NCI-H2081 (cell line): ENCODE measurements at places on chromosomes 11 and 22.
A peak's percentile ranks its signal among the peaks of the same experiment; 100 is the strongest.

DNA sequence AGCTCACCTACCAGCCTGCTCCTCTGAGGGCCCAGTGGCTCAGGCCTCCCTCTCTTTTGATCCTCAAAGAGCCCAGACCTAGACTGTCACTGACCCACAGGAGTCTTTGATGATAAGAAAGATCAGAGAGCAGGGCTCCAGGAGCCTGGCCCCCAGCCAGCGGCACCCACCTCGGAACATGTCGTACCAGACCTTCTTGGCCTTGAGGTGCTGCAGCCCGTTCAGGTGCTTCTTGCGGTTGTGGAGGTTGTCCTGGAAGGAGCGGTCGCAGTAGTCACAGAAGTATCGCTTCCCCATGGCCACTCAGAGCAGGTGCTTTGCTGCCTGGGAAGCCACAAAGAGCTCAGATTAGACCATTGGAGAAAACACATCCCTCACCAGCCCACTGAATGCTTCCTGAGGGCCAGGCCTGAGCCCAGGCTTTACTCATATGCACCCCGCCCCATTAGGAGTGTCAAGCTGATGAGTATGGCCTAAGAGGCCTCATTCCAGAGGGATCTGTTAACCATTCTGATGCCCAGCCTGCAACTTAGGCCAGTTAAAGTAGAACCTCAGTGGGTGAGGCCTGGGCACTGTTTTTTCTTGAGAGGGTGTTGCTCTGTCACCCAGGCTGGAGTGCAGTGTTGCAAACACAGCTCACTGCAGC lies 18.4 kb downstream of the ZMAT5 start:
- DNase-seq = no peak

- no peak for DNase-seq
Measured at GRCh38 chr22:39248254-39248653, 3.5 kb upstream of the PDGFB start.

DNA sequence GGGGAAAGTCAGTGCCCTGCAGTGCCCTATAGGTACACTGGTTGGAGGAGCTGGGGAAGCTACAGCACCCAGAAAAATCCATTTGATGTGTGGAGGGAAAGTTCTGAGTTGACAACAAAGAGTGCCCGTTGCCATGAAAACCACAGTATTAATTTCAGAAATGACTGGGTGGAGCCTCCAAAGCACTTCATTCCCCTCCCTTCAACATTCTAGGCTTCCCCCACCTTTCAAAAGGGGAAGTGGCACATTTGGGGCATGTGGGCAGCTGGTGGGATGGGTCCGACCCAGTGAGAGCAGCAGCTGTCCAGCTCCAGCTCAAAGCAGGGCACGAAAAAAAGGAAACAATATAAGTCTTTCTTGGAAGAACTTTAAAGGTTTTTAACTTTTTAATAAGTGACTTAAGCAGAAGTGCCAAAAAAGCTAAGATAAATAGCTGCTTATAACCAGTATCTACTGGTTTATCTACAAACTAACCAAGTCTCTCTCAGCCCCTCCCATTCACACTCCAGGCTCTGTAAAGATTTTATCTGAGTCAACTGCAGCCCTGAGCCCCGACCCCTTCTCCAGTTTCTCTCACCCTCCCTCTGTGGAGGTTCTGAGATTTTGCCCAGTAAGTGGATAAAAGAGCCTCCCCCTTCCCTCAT lies 9.0 kb upstream of the AHNAK start:
- DNase-seq = no peak

GRCh38 chr11:101091781-101092180 lies 37.8 kb downstream of the PGR start:
- peak; percentile 66 for DNase-seq

- DNase-seq = no peak
Measured at GRCh38 chr11:31887180-31887579, 76.1 kb upstream of the PAX6 start.

DNA sequence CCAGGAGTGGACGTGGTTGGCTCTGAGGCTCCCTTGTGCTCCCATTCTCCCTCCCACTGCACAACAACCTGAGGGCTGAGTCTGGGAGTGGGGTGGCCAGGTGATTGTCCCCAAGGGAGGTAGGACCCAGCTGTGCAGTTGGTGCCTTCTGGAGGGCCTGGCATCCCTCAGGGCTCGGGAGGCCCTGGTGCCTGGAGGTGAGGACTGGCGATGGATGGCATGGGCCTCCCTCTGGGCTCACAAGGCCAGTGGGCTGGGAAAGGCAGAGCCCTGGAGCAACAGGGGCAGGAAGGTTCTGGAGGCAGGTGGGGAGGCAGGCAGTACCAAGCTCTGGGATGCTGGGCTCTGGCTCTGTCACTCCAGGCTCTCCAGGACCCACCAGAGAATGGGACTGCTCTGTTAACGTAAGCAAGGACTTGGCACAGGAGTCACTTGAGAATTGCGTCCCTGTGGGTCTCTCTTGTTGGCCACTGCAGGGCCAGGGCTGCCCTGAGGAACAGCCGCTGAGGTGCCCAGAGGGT lies 114.2 kb downstream of the KCNQ1OT1 start:
- DNase-seq = no peak

GRCh38 chr22:36790648-36791047 lies 14.7 kb upstream of the IFT27 start:
- DNase-seq = no peak

DNA sequence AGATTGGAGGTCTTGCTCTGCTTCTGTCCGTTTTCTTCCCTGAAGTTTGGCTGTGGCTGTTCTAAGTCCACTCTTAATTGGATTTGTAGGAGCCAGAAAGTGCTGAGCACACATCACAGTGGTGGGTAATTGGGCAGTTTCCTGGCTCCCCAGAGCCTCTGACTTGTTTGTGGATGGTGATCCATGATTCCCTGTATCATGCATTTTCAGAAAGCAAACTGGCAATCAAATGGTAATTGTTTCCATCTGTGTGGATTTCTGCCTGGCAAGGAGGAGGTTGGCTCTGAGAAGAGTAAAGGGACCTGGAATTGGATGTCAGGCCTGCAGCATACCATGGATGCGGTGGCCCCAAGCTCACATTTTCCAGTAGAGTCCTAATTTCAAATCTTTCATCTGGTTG lies 49.5 kb downstream of the PPFIBP2 start:
- DNase-seq = peak; percentile 6

- DNase-seq = no peak
Measured at GRCh38 chr11:57662893-57663292, 5.0 kb upstream of the ZDHHC5 start.

DNA sequence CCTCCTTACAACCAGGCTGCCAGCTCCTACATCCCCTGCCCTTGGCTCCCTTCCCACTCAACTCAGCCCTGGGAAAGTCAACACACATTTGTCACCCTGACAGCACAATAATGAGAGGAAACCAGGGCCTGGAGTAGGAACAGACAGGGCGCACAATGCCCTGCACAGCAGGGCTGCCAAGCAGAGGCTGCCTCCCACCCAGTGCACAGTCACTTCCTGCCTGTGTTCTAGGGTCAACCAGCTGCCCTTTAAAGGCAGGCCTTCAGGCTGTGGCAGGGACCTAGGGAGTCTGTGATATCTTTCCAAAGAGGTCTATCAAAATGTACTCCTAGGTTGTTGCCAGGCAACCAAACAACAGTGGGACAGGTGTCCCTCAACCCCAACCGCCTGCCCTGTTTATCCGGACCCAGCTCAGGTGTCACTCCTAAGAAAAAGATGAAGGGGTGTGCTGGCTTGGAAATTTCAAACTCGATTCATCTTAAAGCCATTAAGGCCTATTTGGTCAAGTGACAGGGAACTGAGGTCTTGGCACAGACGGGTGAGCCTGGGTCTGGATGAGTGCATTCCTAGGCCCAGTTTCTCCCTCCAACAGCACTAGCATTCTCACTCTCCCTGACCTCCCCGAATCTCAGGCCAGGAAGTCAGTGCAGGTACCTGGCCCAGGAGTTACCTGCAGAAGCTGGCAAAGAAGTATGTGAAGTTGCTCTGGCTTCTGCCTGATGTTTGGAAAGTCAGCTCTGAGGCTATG lies 110.3 kb upstream of the PITPNB start:
- peak; percentile 89 for DNase-seq

DNA sequence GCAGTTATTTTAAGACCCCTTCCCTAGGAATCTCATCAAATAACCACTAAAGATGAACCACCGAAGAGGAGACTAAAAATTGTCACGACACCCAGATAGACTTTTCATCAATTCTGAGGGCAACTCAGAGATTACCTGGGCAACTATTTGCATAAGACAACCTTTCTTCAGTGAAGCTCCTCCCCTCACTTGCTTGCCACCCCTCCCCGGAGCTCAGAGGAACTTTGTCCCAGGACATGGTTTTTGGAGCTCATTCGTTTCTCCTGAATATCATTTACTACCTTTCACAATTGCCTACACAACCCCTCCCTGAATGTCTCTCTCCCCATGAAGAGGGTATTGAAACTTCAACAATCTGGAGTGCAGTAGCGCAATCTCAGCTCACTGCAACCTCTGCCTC lies 3.9 kb downstream of the AGBL2 start:
- no peak for DNase-seq

DNA sequence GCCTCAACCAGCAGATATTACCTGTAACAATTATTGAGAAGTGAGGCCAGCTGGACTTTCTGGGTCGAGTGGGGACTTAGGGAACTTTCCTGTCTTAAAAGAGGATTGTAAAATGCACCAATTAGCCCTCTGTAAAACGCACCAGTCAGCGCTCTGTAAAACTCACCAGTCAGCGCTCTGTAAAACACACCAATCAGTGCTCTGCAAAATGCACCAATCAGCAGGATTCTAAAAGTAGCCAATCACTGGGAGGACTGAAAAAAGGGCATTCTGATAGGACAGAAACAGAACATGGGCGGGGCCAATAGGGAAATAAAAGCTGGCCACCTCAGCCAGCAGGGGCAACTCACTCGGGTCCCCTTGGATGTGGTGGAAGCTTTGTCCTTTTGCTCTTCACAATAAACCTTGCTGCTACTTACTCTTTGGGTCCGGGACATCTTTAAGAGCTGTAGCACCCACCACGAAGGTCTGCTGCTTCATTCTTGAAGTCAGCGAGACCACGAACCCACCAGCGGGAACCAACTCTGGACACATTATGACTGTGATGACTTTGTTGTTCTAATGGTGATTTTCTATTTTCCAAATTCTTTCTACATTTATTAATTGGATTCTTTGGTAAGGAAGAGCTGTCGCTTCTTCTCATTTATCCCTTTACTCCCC lies 40.2 kb upstream of the FGF3 start:
- DNase-seq = no peak
